NCI-H2171 (cell line): ENCODE measurements at places on chromosomes 1 and 21.
A peak's percentile ranks its signal among the peaks of the same experiment; 100 is the strongest.

- DNase-seq, result no peak
Measured at GRCh38 chr21:37153196-37153934, 80.3 kb downstream of the TTC3 start.

DNA sequence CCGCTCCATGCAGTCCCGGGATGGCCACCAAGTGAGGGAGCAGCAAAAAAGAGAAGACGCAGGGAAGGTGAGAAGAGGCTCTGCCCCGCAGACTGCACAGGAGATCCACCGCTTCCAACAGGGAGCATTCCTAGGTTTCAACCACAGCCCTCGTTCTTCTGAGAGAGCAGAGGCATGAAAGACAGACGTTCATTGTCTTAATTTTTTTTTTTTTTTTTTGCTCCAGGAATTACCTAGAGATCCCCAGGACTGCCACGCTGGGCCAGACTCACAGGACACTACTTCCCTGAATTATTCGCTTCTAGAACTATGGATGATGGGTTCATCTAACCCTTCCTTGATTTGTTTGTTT lies 33.2 kb upstream of the VASH2 start:
- no peak for DNase-seq

DNA sequence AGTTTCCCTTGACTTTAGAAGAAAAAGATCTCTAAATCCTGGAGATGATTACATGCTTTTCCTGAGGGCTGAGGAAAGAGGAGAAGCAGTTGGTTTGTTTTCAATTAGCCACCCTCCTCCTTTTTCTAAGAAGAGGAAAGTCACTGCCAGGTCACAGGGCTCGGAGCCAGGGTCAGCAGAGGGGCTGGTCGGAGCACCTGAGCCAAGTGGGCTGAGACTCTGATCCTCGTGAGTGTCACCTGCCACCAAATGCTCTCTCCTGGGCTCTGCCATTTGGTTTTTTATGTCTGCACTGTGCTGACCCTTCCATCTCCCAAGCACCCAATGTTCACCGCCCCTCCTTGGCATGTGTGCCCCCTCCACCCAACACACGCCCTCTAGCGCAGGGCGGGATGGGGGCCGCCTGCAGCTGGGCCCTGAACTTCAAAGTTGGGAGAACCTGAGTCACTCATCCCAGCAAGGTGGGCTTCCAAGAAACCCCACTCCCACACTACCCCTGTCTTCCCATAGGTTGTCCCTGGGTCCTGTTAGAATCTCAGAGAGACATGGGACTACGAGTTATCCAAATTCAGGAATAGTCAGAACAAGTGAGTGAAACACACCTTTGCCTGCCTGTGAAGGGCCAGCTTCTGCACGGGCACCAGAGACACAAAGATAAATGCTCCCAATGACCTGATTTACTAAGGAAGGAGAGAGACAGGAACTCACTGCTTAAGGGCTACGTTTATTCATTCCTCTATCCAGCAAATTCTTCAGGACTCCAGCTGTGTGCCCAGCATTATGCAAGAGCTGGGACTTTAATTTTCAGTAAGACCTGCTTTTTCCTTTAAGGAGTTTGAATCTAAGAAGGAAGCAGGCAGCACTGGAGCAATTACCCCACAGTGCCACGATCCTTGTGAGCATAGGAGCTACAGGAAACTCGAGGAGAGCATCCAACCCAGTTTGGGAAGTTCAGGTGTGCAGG lies 127.5 kb downstream of the RHOU start:
- DNase-seq, result no peak

DNA sequence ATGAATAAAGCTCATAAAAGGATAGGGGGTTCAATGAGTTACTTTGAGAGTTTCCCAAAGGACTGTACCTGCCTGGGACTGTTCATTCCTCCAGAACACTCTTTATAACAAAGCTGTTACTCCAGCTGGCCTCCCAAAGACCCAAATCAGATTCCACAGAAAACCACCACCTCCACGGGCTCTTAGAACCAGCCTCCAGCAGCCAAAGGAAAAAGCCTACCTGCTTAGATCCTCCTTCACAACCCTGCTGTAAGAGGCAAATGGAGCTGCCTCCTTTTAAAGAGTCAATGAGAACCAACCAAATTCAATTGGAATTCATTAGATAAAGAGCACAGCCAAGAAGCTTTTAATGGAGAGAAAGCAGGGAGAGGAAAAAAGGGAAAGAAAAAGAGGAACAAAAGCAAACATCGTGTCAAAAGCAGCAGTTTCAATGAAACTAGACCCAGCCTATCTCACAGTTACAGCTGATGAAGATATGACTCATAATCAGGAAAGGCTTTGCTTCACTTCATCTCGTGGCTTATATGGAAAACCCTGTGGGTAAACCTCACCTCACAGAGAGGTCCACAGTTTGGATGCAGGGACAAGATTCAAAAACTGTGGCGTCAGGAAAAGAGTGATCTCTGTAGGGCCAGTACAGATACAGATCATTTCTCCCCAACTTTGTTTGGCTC lies 27.8 kb upstream of the FMO4 start:
- DNase-seq, result no peak

GRCh38 chr1:220873868-220874655 lies 5.2 kb upstream of the HLX start:
- DNase-seq, result peak; percentile 7

- peak; percentile 65 for DNase-seq
Measured at GRCh38 chr1:219660666-219661463, 48.0 kb upstream of the ZC3H11B start.

- DNase-seq, result no peak
Measured at GRCh38 chr1:39149509-39149908, 55.0 kb upstream of the MACF1 start.

DNA sequence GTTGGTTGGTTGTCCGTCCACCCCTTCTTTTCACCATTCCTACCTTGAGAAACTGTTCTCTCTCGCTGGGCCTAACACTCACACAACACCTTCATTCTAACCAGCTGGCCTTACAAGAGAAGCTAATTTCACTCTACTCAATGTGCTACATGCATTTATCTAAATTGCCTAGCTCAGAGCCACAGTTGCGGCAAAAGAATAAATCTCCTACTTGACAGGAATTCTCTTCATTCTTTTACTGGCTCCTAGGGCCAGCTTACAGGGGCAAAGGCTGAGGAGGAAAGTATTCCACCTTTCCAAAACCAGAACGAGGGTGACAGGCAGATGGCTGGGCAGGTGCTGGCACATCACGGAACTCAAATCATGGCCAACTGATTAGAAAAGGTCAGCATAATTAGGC lies 6.5 kb downstream of the F3 start:
- DNase-seq, result no peak

- DNase-seq, result peak; percentile 62
Measured at GRCh38 chr1:229661022-229661877, 35.2 kb downstream of the URB2 start.

DNA sequence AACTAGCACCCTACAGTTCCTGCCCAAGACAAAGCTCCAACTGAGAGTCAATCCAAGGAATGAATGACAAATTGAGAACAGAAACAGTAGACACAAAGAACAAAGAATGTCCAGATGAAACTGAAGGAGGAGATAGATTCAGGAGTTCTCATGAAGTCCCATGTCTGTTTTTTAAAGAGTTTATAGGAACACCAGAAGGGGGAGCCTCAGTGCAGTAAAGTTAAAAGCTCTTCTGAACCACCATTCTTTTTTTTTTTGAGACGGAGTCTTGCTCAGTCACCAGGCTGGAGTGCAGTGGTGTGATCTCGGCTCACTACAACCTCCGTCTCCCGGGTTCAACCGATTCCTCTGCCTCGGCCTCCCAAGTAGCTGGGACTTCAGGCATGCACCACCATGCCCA lies 323.6 kb downstream of the MRPL39 start:
- DNase-seq, result no peak

GRCh38 chr21:21864321-21864840 lies 866.2 kb downstream of the NCAM2 start:
- DNase-seq, result no peak

- no peak for DNase-seq
Measured at GRCh38 chr1:89724369-89725010, 91.6 kb downstream of the LRRC8C start.

DNA sequence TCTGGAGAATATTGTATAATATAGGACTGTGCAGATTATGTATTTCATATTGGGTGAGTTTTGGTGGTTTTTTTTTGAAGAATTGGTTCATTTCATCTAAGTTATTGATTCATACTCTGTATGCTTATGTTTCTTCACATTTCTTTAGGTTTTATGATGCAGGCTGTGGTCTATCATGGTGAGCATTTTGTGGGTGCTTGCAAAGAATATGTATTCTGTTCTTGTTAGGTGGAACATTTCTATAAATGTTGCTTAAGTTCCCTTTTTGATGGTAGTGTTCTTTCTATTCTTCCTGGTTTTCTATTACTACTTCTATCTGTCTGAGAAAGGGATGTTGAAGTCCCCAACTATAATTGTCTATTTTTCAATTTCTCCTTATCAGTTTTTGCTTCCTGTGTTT lies 42.6 kb downstream of the PKN2 start:
- DNase-seq, result no peak

- no peak for DNase-seq
Measured at GRCh38 chr1:179976970-179977651, 22.5 kb downstream of the CEP350 start.

DNA sequence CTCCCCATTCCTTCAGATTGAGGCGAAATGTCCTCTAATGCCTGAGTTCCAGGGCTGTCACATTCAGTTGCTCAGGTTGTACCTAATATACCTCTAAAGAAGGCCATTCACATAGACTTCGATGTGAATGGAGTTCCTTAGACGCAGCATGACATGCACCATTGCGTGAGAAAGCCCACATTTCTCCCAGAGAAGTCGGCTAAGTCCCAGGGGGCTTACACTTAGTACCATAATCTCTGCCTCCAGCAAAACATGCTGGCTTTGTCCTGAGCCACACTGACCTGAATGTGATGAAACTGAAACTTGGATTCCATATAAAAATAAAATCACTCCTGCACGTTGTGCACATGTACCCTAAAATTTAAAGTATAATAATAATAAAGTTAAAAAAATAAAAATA lies 23.2 kb upstream of the SLC2A1 start:
- DNase-seq, result no peak

DNA sequence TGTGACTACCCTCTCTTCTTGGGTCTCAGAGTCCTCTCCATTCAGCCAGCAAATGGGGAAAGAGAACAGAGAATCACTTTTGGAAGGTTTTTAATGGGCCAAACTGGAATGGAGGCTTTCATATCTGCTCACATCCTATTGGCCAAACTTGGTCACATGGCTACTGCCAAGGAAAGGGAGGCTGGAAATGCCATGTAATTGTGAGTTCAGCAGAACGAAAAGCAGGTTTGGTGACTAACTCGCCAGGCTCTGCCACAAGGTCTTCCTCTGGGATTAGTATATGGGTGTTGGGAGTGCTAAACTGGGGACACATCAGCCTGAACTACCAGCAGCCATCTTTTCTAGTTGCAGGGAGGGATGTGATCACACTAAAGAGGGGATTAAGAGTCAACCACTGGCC lies 19.2 kb downstream of the RD3 start:
- DNase-seq, result no peak

DNA sequence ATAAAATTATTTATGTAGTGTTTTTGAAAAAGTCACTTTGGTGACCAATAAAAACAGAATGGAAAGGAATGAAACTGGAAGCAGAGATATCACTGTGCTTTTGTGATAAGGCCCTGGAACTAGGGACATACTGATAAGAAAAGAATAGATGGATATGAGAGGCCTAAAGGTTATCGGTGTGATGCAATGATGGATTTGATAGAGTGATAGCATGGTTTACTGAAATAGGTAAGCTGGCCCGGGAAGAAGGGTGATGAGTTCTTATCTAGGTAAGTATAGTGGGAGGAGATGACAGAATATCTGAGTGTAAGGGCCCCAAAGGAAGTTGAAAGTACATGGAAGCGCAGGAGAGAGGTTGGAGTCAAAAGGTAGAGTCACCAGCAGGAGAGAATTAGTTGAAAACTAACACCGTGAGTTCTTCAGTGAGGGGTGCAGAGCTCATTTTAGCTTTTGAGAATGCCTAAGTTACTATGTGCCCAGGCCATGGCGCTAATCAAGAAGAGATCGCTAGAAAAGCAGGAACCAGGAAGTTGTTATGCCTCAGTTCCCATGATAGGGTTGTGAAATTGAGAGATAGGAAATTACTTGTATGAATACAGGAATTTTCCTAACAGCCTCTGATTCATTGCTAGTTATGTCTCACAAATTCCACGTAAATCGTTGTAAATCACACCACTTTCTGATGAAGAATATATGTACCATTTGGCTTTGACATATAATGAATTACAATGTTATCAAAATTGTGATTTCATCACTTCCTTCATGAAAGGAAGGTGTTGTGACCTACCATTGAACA lies 115.3 kb downstream of the PLA2G4A start:
- DNase-seq, result no peak

DNA sequence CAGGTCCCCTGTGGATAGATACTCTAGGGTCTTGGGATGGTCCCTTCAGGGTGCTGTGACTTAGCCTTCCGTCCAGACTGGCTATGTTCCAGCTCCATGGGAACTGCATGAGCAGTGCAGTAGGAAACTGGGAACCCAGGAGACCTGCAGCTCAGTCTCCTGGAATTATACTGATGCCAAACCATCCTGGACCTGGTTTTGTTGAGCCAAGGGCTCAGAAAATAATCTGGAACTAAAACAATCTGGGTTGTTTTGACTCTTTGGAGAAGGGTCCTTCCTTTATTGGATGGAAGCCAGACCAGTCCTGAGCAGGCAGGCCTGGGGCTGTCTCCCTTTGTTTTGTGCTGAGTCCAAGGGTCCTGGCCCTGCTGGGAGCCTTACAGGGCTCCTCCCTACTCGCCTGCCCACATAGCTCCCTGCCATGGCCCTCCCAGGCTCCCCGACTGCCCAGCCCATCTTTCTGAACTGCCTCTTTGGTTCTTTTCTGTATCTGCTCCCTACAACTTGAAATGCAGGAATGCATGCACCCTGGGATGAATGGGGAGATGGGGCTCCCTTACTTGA lies 1.2 kb downstream of the IPO13 start:
- DNase-seq, result no peak

GRCh38 chr1:161068306-161069234 lies 1.1 kb downstream of the ARHGAP30 start:
- DNase-seq, result no peak

DNA sequence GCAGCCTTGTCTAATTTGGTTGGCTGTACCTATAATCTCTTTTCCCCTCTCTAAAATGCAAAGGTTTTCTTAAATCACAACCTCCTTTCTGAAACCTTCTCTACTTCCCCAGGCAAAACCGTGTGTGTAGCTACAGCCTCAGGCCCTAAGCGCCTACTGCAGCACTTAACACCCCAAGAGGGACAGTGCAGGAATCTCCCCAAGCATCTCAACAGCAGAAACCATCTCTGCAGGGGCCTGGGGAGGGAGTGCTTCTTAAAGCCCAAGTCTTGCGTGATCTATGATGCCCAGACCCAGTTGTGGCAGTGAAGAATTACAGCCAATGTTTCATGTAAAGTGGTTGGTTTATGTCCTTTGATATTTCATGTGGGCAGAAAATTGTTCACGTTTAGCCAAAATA lies 159.3 kb downstream of the DSCAM start:
- no peak for DNase-seq

DNA sequence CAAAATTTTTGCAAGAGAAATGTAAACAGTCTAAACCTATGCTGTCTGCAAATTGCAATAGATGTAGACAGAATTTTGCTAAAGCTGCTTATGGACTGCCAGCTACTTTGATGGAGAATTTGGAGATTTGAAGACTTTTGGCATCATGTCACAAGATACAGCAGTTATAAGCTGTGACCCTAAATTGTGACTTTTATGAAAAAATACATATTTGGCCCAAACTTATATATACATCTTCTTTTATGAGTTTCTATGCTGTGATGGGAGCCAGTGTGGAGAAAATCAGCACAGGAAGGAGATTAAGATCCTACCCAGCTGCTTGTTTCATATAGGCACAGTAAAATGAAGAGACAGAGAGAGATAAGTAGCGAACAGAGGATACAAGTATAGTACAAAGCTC lies 1595.4 kb downstream of the PLA2G4A start:
- no peak for DNase-seq
